ENCODE measurements at places on chromosomes 3 and 15.

DNA sequence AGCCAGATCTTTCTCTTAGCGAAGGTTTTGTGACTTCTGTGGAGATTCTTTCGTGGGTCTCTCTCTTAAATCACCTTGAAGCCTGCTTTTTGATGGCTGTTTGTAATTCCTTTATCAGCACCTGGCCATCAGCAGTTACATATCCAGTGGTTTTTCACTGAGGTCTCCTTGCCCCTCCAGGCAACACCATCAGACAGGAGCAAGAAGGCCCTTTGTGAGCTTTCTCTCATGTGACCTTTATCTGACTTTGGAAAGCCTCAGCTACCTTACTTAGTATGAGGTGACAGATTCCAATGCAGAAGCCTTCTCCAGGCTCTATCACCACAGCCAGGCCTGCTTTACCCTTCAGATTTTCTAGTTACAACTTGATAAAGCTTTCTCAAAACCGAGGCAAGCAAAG lies 30.0 kb upstream of the P3H2 start:
- DNase-seq, result no peak

- DNase-seq, result no peak
Measured at GRCh38 chr3:183330881-183331280, 77.8 kb downstream of the B3GNT5 start.

DNA sequence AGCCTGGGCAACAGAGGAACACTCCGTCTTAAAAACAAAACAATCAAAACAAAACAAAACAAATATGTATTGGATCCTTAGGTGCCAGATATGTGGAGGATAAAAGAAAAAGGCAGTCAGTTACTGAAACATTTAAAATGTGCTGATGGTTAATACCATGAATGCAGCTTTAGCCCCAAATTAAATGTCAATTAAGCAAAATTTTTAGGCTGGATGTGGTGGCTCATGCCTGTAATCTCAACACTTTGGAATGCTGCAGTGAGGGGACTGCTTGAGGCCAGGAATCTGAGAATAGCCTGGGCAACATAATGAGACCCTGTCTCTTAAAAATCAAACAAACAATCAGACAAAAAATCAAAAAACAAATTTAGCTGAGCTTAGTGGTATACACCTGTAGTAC lies 8.5 kb upstream of the CHMP2B start:
- DNase-seq, result no peak

- no peak for DNase-seq
Measured at GRCh38 chr3:71299160-71299559, 284.4 kb downstream of the FOXP1 start.

GRCh38 chr15:86915811-86916331 lies 836.2 kb downstream of the AGBL1 start:
- DNase-seq, result no peak

DNA sequence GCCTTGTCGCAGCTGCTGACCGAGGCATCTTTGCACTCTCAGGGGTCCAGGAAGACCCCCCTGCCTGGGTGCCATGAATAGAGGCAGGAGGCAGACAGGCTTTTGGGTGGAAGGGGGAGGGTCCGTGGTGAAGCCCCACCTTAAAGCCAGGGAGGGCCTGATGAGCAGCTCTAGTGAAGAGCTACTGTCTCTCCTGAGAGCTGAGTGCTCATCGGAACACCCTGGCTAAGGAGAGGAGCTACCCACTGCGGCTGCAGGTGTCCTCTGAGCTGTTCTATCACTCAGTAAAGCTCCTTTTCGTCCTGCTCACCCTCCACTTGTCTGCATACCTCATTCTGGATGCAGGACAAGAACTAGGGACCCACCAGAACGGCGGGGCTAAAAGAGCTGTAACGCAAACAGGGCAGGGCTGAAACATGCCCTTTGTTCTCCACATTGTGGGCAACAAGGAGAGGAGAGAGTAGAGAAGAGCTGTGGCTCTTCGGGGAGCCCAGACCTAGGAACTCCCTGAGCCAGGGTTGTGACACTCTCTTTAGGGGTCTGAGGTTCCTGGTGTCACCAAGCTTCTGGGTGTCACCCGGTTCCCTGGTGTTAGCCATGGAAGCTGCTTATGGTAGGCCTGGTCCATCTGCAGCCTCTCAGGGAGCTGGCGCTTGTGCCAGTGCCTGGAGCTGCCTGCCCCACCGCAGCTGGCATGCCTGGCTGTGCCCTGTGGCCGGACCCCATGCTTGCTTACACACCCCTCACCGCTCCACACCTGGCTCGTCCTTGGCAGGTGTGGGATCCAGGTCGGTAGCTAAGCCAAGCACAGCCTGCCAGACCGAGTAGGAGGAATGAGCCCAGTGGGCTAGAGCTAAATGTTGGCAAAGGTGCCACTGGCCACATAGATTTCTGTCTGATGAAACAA lies 26.2 kb upstream of the TFG start:
- no peak for DNase-seq

- DNase-seq, result no peak
Measured at GRCh38 chr3:172680684-172681083, 30.2 kb downstream of the NCEH1 start.

DNA sequence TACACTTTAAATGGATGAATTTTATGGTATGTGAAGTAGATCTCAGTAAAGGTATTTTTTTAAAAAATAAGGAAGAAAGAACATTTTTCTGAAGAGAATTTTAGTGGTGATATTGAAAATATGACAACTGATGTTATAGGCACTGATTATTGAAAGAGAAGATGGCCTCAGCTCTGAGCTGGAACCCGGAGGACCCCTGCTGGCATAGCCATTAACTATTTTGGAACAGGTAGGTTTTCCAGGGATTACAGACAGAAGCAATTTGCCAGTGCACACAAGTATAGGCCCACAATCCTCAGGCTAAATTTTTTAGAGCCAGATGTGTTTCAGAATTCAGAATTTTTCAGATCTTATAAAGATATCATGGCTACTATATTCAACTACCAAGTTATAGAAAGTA lies 315.9 kb upstream of the GPR149 start:
- no peak for DNase-seq

GRCh38 chr3:50961386-50961785 lies 286.7 kb downstream of the DOCK3 start:
- DNase-seq, result no peak

DNA sequence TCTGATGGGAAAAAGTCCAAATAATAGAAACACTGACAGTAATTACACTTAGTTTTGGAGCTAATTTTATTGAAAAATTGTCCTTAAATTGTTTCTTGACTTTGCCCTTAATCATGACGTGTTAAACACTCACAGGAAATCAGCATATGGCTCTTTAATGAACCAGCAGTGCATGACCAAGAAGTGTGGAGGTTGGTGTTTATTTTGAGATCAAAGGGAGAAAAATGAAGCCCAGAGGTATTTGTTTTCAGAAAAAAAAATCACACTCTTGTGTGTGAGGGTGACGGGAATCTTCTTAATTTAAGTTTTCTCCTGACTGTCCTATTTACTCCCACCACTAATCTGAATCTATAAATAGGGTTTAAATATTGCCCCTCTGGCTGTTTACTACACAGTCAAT lies 28.8 kb upstream of the SYNM start:
- no peak for DNase-seq

GRCh38 chr15:66707310-66708082 lies 5.5 kb downstream of the SMAD6 start:
- DNase-seq, result no peak

DNA sequence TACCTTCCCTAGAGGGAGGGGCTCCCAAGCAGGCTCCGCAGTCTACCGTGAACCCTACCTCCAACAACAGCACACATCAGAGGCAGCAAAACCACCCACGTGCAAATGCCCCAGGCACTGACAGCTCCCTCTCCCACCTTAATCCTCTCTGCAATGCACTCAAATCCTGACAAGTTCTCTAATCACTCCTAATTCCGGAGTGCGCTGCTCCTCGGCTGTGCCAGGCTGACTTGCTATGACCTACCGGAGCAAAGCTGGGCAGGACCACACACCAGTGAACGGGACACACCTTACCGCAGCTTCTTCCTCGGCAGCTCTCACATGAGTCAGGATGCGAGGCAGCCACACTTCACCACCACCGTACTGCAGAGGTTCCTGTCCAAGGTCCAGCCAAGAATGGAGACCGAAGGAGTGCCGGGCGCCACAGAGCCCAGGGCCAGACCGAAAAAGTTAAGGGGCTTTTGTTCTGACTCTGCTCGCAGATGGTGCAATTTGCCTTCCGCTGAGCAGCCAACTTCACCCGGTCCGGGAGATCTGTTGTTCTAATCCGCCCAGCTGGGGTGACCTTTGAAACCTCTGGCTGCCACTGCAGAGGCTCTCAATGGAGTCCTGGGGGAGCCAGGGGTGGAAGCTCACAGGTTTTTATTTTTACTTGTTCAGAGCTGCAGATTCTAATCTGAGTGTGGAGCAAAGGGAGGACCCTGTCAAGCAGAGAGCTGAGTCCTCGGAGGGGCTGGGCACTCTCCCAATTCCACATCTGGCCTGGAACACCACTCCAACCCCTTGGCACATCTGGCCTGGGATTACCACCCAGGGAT lies 84.4 kb downstream of the MYLK start:
- DNase-seq, result no peak
